ENCODE measurements at places on chromosomes 11 and 22.

DNA sequence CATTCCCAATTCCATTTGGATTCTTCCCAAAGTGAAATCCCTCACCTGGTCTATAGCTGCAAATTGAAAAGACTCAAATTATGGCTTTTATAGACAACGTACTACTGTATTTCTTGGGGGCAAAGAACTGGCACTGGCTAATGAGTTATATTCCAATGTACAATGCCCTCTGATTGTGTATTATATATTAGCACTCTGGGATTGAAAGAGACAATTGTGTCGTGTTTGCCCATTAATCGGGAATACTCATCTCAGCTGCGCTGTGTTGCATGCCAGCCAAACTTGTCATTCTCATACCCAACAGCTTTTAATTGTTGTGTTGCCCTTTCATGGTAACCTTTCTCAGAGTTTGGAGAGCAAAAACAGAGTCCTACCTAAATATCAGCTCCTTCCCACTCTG is 55.0 kb upstream of the ZBTB44 start:
- no peak for ATAC-seq

GRCh38 chr11:64629796-64630562 is 39.0 kb downstream of the SLC22A12 start:
- peak; percentile 18 for ATAC-seq

DNA sequence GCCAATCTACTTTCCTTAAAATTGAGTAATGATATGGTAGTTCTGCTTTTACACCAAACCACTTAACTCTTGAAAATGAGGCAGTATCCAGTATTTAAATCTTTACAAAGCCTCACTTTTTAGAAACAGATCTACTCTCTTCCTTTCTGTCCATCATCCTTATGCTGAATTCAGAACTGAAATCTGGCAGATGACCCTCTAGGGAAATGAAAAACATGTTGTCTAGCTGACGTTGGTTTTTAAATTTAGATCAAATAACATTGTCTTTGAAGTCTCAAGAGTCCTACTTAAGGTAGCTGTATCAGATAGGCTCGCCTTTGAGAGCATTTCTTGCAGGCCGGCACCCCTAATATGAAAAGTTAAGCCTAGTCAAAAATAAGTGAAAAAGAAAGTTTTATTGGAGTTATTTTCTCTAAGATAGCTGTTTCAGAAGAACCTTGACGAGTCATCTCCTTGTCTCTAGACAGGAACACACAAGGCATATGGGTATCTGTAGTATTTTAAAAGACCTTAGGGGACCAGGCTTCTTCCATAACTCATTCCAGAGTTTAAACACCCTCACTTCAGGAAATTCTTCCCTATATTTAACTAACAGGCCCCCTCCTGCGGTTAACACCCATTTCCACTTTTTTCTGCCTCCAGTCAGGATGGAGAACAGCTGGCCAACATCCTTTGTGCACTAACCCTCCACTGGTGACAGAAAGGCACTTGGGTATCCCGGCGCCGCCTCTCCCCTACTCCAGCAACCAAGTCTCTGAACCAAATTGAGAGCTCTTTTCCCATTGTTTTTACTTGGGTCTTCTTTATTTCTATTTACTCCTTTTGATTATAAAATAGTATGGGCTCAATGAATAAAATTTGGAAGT is 81.2 kb downstream of the WNT11 start:
- ATAC-seq, result no peak

DNA sequence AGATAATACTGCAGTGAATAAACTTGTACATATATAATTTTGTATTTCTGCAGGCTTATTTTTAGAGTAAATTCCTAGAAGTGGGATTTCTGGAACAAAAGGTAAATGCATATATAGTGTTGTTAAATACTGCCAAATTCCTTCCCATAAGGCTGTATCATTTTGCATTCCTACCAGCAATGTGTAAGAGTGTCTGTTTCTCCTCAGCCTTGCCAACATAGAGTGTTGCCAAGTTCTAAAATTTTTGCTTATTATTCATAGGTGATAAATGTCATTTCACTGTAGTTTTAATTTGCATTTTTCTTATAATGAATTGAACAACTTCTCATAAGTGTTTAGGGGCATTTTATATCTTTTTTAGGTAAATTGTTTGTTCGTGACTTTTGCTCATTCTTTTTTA is 174.2 kb upstream of the ZBED5 start:
- ATAC-seq, result no peak

GRCh38 chr22:47940211-47940610 is 1177.8 kb downstream of the TBC1D22A start:
- ATAC-seq, result no peak

DNA sequence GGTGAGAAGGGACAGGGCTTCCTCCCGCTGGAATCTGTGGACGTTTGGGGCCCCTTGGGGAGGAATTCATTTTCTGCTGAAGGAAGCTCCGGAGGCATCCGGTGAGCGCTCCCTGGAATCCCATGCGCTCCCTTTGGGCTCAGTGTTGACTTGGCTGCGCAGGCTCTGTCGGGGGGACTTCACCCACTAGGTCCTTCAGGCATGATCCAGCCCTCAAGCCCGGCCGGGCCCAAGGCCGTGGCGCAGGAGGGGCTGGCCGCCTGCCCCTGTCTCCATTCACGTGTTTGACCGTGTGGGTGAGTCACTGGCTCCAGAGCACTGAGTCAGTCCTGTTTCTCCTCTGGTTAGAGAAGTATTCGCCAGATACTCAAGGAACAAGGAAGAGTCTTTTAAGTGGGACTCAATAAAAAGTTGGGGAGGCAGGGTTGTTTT is 1.4 kb downstream of the CTTN start:
- ATAC-seq, result peak; percentile 91

DNA sequence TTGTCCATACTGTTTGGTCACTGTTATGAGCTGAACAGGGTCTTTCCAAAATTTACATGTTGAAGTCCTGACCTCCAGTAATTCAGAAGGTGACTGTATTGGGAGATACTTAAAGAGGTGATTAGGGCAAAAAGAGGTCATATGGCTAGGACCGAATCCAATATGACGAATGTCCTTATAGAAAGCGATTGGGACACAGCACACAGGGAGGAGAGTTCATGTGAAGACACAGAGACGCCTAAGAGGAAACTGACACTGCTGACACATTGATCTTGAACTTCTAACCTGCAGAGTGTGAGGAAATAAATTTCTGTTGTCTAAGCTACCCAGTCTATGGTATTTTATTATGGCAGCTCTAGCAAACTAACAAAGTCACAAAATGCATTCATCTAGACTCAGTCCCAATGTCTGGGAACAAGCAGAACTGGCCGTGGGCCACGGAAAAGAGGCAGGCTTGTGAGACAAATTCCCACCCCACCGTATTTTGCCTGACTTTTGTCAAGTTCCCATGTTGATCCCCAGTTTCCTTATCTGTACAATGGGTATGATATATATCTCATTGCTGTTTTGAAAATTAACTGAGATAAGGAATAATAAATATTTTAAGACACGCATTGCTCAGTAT is 295.0 kb downstream of the NTM start:
- no peak for ATAC-seq

GRCh38 chr11:34431979-34432378 is 6.8 kb upstream of the CAT start:
- no peak for ATAC-seq

DNA sequence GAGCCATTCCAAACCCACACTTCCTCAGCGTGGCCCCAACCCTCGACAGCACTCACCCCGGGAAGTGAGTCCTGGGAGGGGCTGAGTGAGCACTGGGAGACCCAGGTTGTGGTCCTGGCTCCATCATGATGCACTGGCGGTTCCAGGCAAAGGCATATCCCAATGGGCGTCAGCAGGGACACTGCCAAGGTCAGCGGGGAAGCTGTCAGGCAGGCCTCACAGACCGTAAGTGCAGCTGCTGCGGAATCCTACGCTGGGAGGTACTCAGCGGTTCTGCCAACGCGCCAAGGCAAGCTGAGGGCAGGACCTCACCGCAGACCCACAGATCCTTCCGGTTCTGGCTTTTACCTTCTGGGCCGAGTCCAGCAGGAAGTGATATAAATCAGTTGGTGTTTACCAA is 1.4 kb upstream of the GAL3ST1 start:
- no peak for ATAC-seq

- ATAC-seq, result no peak
Observed at GRCh38 chr11:33402066-33402465, 144.9 kb downstream of the HIPK3 start.

GRCh38 chr11:123578778-123579481 is 75.5 kb downstream of the SCN3B start:
- ATAC-seq, result no peak

DNA sequence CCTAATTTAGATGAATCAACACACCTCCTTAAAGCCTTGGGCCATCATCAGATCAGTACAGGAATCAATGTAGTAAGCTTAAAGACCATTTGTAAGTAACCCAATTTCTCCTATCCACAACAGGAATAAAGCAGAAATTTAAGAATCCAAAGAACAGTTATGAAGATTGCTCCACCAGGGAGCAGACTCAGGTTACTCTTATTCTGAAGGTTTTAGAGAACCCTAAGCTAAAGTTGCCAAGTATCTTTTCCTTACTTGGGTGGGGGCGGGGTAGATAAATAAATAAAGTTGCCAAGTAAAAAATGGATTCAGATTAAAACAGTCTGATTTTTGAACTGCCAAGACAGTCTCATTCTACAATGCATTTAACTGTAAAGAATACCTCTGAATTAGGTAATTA is 18.1 kb downstream of the CKAP5 start:
- no peak for ATAC-seq

DNA sequence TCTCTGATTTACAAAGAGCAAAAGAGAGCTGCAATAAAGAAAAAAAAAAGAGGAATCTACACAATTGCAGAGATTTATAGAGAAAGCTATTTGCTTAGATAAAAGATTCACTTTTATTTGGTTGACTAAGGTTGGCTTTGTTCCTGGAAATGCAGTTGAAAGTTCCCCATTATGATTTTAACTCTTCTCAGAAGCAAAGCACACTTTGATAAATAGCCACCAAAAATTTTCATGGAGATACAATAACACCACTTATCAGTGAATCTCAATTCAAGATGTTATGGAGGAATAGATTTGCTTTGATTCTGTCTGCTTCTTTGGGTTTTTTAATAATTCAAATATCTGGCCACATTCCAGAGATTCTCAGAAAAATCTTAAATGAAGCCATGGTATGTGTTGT is 88.5 kb upstream of the ANO3 start:
- no peak for ATAC-seq

GRCh38 chr11:119011476-119012053 is 6.6 kb downstream of the RPS25 start:
- no peak for ATAC-seq

- no peak for ATAC-seq
Observed at GRCh38 chr11:57316017-57316416, 8.7 kb downstream of the TNKS1BP1 start.

DNA sequence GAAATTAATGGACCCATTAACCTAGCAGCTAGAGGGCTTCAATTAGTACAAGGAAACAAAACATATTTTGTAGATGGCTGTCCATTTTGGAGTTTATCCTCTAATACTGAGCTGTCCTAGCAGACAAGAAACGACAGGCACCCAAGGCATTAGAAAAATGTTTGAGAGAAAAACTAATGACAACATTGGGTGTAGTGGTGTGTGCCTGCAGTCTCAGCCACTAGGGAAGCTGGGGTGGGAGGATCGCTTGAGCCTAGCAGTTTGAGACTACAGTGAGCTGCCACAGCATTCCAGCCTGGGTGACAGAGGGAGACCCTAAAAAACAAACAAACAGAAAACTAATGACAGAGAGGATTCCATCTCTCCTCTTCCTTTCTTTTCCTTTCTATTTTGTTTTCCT is 1.5 kb downstream of the A4GALT start:
- peak; percentile 54 for ATAC-seq

DNA sequence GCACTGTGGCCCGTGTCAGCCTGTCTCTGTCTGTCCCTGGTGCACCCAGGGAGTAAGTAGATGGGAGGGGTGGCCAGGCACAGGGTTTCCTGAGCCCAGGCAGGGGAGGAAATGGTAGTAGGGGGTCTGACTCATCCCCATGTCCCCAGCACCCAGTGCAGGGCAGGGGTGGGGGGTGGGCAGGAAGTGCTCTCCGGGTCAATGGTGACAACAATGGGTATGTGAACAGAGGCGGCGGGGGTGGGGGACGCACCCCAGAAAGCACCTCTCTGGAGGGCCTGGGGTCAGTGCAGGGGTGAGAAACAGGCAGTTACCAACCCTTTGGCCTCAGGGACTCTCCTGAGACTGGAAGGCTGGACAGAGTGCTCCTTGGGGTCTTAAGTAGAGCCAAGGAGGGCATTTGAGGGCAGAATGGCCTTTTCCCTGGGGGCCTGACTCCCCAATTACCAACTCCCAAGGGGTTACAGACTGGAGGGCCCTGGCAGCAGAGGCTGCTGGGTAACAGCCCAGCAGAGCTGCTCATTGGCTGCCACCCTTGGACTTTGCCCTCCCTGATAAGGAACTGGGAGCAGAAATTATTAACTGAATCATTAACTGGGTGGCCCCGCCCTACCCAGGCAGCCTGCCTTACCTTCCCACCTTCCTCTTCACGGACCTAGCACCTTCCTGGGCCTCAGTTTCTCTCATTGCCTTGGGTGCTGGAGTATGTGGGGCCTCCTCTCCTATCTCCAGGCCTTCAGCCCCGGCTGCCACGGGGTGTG is 4.2 kb downstream of the MYRF start:
- ATAC-seq, result no peak

- ATAC-seq, result no peak
Observed at GRCh38 chr11:46914363-46914762, 4.0 kb downstream of the LRP4 start.

- no peak for ATAC-seq
Observed at GRCh38 chr22:45895436-45896152, 81.4 kb downstream of the WNT7B start.

GRCh38 chr11:29734287-29734686 is 282.5 kb downstream of the KCNA4 start:
- ATAC-seq, result no peak

DNA sequence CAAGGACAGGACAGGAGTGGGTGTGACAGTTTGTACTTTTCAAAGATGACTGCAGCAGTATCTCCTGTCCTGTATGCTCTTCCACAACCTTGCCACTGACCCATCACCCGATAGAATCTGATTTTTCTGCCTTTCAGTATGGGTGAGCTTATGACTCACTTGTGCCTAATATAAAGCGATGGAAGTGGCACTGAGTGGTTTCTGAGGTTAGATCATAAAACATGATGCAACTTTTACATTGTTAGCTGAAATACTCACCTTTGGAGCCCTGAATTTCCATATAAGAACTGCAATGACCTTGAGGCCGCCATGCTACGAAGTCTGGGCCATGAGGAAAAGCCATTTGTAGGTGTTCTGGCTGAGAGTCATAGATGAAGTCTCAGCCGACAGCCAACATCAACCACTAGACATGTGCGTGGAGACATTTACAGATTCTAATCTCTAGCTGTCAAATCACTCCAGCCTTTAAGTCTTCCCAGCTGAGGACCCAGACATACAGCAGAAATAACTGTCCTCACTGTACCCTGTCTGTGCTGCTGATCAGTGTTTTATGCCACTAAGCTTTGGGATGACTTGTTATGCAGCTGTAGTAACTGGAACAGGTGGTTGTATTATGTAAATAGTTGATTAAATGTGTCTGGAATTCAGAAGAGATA is 105.9 kb upstream of the ARHGAP20 start:
- ATAC-seq, result no peak

DNA sequence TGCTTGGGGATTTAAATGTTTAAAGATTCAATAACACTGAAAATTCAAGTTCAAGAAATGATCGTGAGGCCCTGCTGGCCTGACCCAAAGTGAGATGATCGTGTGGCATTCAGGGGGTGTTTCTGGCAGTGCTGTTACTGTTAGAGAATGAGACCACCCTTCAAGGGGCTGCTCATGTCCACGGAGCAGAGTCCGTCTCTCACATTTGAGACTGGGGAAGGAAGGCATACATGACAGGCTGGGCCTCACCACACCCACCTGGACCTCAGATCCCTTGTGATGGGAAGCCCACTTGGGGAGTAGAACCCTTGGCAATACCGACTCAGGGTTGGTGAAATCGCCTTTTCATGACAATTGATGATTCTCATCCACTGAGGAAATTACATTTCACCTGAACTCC is 16.1 kb upstream of the NRIP3 start:
- ATAC-seq, result no peak

Measured in gastroesophageal sphincter (tissue), 4 donors.